ENCODE measurements at places on chromosomes 4 and X. TPM values are rescaled to one million over a fixed set of nuclear protein-coding genes. Genes with fewer than 3 reads are reported as not detected.

DNA sequence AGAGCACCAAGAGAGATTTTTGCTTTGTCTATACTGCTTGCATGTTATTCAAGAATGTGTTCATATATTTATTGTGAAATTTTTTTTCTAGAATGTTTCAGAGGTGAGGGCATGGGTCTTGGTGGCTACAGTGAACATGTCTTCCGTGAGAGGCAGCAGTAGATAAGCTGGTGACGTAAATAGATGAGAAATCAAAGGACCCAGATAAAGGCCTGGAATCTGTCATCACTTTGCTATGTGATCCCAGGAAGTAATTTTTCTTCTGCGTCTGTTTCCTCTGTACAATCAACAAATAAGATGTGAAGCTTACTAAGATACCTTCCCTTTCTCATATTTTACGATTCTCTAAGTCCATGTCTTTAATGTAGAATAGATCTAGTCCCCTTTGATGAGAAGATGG lies 129.1 kb downstream of the COL4A6 start:
- DNase-seq: no peak

DNA sequence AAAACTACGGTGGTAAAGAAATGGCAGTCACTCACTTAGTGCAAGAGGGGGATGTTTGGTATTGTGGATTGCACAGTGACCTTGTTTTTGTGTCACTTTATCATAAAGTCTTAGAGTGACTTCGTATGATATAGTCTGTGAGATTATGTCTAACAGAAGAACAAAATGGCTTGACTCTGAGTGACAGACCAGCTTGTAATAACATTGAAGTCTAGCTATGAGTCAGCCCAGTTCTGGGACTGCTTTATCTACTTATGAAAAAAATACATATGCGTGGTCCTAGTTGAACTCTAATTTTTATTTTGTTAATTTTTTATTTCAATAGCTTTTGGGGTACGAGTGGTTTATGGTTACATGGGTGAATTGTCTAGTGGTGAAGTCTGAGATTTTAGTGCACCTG lies 20.0 kb downstream of the DCLK2 start:
- DNase-seq: no peak

DNA sequence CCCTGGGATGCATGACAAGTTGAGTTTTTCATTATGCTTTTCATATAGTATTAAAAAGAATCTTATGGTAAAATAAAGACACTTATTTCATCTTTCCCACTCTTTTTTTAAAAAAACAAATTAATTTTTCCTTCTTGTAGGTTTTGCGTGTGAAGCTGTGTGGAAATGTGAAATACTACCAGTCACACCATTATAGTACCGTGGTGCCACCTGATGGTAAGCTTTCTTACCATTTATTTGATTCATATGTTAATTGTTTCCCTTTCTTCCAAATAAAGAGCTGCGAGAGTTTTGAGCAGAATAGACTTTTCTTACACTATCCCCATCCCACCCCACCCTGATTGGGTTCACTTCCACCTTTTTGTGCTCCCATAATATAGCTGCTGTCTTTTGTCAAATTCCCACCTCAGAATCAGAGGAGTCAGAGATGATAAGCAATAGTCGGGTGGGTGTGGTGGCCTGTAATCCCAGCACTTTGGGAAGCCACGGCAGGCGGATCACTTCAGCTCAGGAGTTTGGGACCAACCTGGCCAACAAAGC lies 44.3 kb downstream of the CASP6 start:
- DNase-seq: peak; percentile 29

DNA sequence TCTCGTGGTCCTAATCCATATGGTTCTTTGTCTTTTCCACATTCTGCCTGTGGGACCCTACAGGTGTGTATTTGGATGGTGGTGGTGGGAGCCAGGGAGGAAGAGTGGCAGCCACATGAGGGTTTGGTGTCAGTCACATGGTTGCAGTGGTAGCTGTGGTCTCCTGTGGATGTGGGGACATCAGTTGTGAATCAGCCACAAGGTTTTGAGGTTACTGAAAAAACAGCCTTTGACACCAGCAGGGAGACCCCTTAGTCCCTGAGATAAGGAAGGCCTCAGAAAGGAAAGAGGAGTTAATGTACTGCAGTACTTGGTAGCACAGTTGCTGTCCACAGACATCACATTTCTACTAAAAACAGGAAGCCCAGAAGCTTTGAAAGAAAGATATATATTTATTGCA lies 15.8 kb upstream of the GAGE10 start:
- no peak for DNase-seq

DNA sequence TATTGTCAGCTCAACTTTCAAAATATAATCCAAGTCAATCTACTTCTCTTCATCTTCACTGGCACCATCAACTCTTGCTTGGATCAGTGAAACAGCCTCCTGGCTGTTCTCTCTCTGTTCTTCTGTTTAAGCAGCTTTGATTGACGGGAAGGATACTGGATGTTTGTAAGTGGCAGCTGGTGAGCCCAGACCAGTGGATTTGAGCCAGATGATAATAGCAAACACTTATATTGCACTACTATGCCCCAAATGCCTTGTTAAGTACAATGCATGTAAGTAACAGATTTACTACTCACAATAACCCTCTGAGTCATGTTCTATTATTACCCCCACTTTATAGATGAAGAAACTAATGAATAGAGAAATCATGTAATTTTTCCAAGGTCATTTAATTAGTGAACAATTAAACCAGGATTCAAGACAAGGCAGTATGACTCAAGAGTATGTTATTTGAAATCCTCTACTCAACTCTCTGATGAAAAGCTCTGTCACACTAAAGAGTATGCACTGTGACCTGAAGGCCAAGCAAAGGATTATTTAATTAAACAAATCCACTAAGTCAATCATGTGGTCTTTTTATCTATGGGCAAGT lies 44.8 kb downstream of the SPANXN3 start:
- DNase-seq: no peak

DNA sequence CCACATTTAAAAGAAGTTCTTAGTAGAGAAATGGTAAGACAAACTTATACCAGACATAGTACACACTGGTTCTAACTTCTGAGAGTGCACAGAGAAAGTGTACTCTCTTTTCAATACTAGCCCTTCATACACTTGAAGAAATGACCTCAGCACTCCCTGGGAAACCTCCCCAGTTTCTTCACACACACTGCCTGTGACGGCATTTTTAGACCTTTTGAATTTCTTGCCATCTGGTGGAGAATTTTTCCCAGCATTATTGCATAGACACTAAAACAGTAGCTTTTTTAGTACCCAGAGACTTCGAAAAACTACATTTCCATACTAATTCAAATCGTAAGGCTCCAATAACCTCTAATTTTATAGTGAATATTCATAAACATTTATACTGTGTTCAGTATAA lies 341.6 kb upstream of the MAOA start:
- no peak for DNase-seq

DNA sequence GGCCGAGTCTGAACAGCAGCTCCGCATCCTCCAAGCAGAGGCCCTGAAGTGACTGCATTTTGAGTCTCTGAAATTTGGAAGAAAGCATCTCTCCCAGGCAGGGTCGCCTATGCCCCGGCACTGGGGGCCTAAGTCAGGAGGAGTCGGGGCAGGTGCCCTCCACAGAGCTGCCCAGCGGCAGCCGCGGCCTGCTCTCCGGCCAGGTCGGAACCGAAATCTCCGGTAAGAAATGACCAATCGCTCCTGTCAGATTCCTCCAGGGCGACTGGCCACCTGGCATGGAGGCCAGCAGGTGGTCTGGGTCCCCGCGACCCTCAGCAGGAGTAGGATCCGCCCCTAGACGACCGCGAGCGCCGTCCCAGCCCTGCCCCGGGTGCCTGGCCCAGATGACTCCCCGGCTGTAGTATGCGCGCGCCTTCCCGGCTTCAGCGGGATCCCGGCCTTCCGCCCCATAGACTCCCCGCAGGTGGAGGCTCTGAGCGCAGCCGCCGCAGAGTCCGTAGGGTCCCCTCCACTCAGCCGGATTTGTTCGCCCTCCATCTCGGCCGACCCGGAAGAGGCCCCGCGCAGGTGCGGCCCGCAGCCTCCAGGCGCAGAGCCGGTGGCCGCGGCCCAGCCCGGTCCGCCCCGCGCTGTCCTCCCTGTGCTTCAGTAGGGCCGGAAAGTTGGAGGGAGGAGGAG lies 1.5 kb downstream of the NKX1-1 start:
- DNase-seq: no peak

- DNase-seq: no peak
These were observed 2.3 kb downstream of the IKBKG start for GRCh38 chrX:154549766-154550165.

GRCh38 chrX:9019151-9019550 lies 14.8 kb downstream of the FAM9B start:
- DNase-seq: no peak

DNA sequence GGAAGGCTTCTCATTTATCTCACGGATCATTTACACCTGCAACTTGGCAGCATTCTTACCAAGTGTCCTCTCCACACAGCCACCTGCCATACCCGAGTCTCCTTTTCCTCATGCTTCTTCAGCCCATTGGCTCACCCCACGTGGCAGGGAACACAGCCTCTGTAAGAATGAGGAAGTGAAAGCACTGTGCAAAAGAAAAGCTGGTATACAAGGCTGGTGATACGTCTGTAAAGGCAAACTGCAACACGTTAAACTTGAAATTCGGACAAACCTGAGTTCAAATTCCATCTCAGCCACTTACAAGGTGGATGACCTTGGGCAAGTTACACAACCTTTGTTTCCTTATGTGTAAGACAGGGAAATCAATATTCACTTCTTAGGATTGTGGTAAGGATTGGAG lies 164.0 kb upstream of the RASGEF1B start:
- no peak for DNase-seq

DNA sequence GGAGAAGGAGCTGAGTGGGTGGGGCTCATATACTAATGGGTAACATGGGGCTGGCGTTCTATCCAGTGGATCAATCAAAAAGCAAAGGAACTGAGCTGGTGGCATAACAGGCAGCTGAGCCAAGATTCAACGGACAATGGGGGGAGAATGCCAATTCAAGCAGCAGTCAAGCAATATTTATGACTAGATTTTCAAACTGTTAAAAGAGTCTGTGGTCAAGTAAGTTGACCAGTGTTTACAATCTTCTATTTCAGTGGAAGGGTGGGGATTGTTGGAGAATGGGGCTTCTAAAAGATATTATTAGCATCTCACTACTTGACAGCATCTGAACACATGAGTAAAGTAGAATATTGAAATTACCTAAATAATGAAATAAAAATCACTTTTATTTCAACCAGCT lies 64.9 kb upstream of the SCRG1 start:
- DNase-seq: no peak

GRCh38 chrX:118963159-118963558 lies 11.3 kb upstream of the LONRF3 start:
- DNase-seq: no peak

- DNase-seq: no peak
These were observed 139.7 kb downstream of the TENM3 start for GRCh38 chr4:182382941-182383340.

DNA sequence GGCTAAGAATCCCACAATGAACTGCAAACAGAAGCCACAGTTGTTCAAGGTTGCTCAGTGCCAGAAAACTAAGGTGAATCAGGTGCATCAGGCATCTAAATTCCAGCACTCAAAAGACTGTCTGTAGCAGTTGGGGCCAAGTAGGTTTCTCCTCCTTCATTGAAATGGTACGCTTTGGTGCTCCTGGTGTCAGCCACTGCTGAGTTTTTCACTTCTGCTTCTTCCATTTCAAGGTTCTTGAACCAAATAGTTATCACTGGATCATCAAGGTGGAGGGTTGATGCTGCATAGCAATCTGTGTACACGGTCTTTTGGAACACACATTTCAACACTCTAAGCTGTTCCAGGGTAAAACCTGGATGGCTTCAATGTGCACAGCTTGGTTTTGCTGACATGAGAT lies 74.4 kb downstream of the TMA16 start:
- no peak for DNase-seq

Gene SLC2A9
- polyA plus RNA-seq: 1.8 TPM

Gene PACRGL
- 4.9 TPM for polyA plus RNA-seq

Gene NLGN3
- polyA plus RNA-seq: 0.16 TPM

Gene FOXR2
- polyA plus RNA-seq: not detected

Gene PF4V1
- not detected for polyA plus RNA-seq

Gene PCSK1N
- 11.1 TPM for polyA plus RNA-seq

Gene RXFP1
- polyA plus RNA-seq: not detected

Data from CD8-positive, alpha-beta memory T cell (primary cell).